ENCODE measurements at places on chromosomes 3 and 15. TPM values are rescaled to one million over a fixed set of nuclear protein-coding genes. Genes with fewer than 3 reads are reported as not detected.
A peak's percentile ranks its signal among the peaks of the same experiment; 100 is the strongest.

DNA sequence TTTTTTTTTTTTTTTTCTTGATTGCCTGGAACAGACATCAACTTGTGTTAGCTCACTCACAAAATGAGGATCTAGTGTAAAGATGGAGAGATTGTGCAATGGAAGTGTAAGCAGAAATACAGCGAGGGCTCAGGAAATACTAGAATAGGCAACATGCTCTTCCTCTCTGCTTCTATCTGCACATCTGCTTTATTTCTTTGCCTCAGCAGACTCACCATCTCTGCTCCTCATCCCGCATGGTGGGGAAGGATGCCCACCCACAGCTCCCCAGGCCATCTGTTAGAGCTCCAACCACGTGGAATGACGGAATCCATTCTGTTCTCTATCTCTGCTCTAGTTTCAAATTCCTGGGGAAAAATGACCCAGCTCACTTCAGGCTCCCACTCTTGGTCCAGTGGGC, 128.0 kb upstream of the ADAMTS9 start:
- DNase-seq, result no peak

DNA sequence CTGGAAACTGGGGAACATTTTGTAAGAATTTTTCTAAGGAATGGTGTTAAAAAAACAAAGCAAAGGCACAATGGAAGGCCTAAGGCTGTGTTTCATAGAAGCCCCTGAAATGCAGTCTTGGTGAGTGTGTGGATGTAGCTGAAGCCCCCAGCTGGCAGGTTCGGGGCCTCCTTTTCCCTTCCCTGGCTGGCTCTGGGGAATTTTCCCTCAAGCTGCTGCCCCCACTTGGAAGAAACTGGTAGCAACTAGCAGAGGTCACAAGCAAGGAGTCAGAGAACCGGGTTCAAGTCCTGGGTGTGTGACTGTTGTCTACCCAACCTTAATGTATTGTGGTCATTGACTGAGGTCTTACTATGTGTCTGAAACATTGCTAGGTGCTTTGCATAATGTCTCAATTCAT, 85.3 kb upstream of the MYZAP start:
- DNase-seq, result peak; percentile 53

DNA sequence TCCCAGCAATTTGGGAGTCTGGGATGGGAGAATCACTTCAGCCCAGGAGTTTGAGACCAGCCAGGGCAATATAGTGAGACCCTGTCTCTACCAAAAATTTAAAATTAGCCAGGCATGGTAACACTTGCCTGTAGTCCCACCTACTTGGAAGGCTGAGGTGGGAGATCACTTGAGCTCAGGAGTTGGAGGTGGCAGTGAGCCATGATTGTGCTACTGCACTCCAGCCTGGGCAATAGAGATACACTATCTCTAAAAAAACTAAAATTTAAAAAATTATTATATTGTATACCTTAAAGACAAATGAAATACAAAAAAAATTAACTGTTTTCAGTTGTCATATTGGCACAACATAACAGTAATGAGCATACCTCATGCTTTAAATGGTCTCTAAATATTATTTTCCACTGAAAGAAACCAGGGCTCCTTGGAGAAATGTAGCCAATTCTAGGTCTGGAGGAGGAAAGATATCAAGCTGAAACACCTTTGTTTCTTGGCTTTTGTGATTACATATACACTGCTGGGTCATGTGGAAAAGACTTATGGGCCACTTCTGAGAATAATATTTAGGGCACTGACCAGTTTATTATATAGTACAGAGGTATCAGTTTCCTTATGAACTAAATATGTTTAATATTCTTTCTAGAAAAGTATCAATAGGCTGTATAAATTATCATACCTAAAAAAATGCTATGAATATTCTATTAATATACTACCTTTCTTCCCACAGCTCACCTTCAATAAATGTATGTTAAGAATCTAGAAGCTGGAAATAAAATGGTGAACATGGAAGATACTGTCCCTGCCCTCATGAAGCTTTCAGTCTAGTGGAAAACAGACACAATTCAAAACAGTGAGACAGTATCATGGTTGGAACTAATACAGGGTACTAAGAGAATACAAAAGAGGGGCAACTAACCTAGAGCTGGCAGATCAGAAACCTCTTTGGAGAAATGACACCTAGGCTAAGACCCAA, 119.5 kb downstream of the TMCC1 start:
- DNase-seq, result no peak

- DNase-seq, result no peak
Measured at GRCh38 chr3:38985581-38985980, 66.2 kb downstream of the SCN11A start.

DNA sequence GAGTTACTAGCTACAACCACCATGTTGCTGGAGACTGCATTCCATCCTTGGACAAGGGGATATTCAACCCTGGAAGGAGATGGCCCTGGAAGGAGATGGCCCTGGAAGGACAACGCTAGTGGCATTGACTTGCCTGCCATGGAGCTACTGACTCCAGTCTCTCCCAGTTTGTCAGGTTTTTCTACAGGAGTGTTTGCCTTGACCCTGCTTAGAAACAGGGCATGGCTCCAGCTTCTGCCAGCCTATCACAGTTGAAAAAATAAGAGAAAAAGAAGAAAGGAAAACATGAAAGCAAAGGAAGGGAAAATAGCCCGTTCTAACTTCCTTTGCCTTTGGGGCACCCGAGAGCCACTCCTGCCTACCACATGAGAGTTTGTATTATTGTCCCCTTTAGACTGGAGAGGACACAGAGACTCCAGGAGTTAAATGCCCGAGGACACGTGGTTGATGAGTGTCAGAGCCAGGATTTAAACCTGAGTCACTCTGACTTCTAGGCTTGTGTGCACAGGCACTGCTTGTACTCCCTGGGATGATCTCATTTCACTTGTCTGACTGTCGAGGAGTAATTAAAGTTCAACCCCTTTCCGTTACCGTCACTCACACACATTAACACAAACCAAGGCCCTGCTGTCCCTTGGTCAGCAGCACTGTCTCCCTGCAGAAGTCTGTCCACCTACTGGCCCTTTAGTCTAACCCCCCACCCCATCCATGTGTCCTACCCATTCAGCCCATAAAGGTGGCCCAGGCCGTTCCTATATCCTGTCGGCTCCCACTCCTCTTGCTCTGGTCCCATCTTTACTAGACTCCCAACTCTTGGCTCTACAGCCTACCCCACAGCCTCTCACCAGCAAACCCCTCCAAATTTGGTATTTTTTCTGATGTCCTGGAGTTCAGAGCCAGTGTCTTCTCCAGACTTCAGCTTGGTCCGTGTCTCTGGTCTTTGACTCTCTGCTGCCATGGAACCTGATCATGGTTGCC, 46.1 kb downstream of the C2CD4A start:
- DNase-seq, result no peak

GRCh38 chr15:65818927-65819562, 27.0 kb upstream of the DENND4A start:
- DNase-seq, result no peak

DNA sequence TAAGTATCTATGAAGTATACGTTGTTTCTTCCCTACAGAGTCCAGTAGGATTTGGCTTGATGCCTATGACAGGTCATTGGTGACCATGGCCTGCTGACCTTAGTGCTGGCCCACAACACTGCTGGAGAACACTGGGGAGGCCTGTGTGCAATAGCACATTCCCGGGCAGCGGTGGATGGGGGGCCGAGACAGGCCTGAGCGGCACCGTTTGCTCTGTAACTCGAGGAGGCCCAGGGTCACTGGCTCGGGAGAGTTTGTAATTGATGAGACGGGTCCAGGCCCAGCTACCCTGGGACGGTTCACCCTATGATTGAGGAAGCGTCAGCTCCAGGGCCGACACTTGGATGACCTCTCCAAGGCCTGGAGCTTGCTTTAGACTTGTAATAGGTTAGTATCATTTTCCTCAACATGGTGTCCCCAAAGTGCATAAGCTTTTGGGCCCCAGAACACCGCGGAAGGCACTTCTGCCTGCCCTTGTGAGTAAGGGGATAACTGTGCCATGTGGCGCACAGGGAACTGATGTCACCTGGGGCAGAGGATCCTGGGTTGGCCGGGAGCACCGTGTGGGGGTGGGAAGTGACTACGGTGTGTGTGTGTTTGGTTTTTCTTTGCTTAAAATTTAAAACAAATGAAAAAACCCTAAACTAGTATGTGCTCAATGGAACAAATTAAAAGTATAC, 12.0 kb downstream of the TRPM1 start:
- no peak for DNase-seq

GRCh38 chr3:126664591-126665214, 9.8 kb upstream of the TXNRD3 start:
- DNase-seq, result peak; percentile 10

- no peak for DNase-seq
Measured at GRCh38 chr3:168049367-168049974, 46.3 kb downstream of the GOLIM4 start.

The TIMP4 gene
- 1.4 TPM for total RNA-seq

DNA sequence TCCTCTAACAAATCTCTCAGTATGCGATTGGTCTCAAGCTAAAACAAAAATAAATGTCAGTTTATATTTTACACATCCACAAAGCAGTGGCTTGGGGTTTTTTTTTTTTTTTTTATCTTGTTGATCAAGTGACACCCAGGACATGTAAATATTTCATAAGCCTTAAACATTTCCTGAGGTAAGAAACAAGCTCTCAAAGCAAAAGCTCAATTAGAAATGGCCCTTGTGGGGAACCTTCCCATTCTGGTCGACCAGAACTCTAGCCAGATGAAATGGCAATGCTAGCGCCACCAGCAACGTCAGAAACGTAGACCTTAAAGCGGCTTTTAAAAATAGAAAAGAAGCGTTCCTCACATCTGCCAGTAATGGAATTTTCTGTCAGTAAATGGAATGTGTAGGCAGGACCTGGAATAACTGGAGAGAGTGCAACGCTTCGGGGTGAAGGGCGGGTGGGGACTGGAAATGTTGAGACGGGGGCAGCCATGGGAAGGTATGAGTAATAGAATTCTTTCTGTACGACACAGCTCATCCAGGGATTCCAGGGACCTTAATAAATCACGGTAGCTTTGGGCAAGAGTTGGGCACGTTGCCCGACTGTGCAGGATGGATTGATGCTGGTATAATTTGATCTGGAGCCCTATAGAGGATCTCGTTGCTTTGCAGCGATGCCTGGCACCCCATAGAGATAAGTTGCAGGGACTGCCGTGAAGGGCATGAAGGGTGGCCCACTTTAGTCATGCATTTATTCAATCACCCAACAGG, 44.4 kb downstream of the BTD start:
- no peak for DNase-seq

The HHATL gene
- not detected for total RNA-seq

The HYAL1 gene
- 2.3 TPM for total RNA-seq

The GRK7 gene
- not detected for total RNA-seq

The SLC9C1 gene
- 0.23 TPM for total RNA-seq

The GOLGA8R gene
- total RNA-seq, result not detected
